Fibroblast of skin of right quadriceps (primary cell): ENCODE measurements at places on chromosomes 6 and 20.

GRCh38 chr20:63810730-63811490 lies 20.2 kb downstream of the ZBTB46 start:
- no peak for DNase-seq

GRCh38 chr6:111462770-111463391 lies 20.1 kb downstream of the REV3L start:
- no peak for DNase-seq

DNA sequence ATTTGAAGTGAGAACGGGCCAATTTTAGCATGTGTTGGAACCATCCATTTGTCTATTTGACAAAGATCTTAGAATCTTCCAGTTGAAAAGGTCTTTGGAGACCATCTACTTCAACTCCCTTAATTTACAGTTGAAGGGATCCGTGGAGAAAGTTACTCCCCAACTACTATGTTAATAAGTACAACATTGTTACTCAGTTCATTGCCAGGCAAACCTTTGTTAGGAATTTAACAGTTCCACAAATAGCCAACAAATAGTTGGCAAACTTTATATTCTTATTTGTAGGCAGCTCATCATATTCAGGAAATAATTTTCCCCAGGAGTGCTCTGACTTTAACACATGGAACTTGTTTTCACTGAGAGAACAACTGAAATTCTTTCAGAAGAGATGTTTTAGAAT lies 81.0 kb upstream of the FLRT3 start:
- no peak for DNase-seq

DNA sequence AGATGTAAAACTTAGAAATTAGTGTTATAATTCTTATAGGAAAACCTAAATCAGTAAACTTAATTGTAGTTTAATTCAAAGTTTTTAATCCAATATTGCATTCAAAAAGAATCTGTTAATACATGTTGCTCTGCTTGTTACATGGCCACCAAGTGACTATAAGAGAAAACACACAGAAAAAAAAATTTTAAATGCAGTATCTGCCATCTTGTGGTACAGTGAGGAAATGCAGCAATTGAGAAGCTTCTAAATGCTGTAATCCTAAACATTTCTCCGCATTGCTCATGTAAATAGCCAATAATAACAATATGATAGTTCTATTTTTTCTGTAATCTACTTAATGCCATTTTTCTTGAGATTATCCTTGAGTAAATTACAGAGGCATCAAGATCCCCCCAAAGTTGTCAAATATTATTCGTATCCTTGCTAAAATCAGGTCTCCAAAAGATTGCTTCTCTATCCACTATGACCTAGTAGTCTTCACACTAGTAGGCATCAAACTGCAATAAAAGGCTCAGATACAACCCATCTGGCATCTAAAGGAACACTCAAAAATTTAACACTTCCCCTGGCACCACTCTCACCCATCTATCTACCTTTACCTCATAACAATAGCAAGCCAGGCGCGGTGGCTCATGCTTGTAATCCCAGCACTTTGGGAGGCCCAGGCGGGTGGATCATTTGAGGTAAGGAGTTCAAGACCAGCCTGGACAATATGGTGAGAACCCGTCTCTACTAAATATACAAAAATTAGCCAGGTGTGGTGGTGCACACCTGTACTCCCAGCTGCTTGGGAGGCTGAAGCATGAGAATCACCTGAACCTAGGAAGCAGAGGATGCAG lies 34.6 kb downstream of the HDAC2 start:
- peak; percentile 74 for DNase-seq

- DNase-seq: no peak
These were observed 59.0 kb upstream of the THEMIS start for GRCh38 chr6:127959869-127960268.

GRCh38 chr6:146515212-146515611 lies 28.4 kb upstream of the RAB32 start:
- DNase-seq: no peak

GRCh38 chr6:123997223-123997622 lies 193.6 kb downstream of the NKAIN2 start:
- no peak for DNase-seq

GRCh38 chr20:37247547-37247946 lies 14.1 kb downstream of the GHRH start:
- DNase-seq: no peak

DNA sequence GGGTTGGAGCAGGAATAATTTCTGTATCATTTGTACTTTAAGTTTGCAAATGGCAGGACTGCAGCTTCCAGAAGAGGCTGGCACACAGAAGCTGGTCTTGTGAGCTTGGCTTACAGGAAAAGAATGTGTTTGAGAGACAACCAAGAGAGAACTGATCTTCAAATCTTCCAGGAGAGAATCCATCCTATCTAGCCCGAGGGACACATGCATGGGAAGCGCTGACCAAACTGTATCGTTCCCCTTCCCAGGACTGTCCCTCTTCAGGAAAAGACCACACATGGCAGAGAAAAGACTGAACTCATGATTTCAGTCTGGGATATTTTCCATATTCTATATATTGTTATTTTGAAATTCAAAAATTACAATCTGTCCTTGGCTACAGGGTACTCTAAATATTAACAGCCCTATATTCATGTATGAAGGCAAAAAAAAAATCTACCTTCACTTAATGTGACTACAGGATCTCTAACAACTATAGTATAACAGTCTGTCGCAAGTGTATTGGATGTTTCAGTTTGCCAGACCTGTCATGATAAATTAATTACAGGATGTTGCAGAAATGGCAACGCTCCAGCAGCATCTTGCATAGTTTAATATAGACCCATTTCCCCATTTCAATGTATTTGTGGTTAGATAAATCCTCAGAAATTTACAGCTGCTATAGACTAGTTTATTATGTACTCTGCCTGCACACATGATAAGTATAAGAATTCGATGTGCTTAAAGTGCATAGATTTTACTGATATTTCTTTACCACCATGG lies 99.4 kb downstream of the MYB start:
- peak; percentile 94 for DNase-seq

GRCh38 chr6:43172104-43173007 lies 1.3 kb downstream of the SRF start:
- DNase-seq: no peak

DNA sequence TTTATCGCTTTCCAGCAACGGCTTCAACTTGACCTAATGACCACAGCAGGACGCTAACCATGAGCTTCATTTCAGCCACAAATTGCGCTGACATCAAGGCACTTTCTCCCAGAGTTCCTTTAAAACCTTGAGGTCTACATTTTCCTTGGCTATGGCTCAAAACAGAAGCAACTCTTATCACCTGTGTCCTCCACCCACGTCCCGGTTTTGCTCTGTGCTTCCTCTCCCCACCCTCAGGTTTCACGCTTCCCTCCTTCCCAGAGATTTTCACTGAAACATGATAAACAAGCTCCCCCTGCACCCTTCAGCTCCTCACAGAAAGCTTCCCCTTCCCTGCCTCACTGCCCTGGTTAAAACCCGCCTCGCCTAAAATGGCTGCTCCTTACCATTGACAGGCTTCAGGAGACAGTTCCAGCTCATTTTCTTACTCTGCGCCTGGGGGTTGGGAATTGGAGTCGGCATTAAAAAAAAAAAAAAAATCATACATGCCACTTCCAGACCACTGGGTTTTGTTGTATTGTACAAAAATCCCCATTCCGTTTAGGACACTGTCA lies 229.5 kb downstream of the UBE3D start:
- DNase-seq: no peak

- DNase-seq: no peak
These were observed 3.2 kb downstream of the SULF2 start for GRCh38 chr20:47782076-47782475.

- DNase-seq: no peak
These were observed 89.4 kb downstream of the RTN4IP1 start for GRCh38 chr6:106539936-106540335.

DNA sequence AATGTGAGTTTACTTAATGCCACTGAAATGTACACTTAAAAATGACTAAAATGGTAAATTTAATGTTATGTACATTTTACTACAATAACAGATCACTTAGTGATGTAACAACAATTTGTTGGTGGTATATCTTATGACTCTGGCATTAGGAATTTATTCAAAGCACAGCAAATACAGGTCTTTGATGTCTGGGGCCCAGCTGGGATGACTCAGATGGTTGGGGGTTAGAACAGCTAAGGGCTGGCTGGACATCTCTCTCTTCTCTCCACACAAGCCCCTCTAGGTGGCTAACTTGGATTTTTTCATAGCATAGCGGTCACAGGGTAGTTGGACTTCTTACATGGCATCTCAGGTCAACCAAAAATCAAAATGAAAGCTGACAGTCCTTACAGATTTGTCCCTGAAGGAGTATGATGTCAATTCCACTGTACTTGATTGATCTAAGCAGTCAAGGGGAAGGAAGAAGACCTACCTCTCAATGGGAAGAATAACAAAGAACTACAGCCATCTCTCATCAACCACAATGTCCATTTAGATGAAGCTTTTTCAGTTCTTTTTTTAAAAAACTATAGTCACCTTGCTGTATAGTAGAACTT lies 37.5 kb upstream of the LCA5 start:
- DNase-seq: peak; percentile 70

- no peak for DNase-seq
These were observed 188.0 kb upstream of the SLC24A3 start for GRCh38 chr20:19024296-19025035.

DNA sequence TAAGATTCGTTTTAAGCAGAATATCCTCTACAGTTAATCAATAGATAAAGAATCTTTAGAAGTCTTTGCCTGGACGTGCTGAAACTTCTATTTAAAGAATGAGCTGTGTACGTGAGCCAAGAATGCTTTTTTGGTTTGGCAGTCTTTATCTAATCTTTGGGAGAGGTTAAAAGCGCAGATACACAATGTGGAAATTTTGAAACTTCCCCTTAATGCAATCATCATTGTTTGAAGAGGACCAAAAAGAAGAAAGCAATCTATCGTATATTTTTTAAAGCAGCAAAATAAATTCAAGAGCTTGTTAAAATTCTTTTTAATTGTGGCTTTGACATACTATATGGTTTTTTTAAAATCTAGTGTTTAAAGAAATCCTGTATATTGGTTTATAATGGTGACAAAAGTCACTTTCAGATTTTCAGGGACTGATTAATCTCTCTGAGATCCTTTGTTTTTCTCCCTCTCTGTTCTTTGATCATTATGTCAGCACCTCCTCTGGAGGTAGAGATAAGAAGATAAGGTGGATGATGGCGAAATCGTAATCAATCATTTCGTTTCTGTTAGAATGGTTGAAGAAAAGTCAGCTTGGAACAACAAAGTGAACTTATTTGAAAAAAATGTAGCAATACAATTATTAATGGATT lies 92.1 kb upstream of the FAM184A start:
- no peak for DNase-seq

DNA sequence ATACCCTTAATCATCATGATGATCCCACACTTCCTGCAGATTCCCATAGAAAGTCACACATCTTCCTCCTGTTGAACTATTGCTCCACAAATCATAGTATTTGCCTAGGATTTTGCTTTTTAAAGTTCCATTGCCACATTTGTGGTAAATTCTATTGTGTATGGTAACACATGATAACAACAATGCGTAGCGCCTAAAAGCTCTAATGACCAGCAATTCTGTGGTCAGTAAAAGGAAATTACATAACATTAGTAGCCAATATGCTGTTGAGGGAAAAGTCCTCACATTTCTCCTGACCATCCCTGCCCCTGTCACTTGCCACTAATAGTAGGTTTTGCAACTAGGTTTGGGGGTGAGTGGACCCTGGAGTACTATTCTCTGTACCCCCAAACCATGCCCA lies 31.8 kb upstream of the PDE7B start:
- no peak for DNase-seq

GRCh38 chr6:141532211-141532610 lies 600.5 kb upstream of the GJE1 start:
- no peak for DNase-seq

- peak; percentile 85 for DNase-seq
These were observed 10.6 kb upstream of the FAM8A1 start for GRCh38 chr6:17589406-17590096.

GRCh38 chr20:24629668-24630067 lies 160.2 kb downstream of the SYNDIG1 start:
- DNase-seq: peak; percentile 22

- DNase-seq: no peak
These were observed 7.8 kb downstream of the MAVS start for GRCh38 chr20:3854462-3854871.

- peak; percentile 90 for DNase-seq
These were observed 35.9 kb downstream of the RIPOR3 start for GRCh38 chr20:50655311-50655880.

GRCh38 chr20:6709910-6710595 lies 57.4 kb upstream of the BMP2 start:
- DNase-seq: peak; percentile 31

GRCh38 chr6:37175332-37176267 lies 5.6 kb downstream of the PIM1 start:
- DNase-seq: no peak

DNA sequence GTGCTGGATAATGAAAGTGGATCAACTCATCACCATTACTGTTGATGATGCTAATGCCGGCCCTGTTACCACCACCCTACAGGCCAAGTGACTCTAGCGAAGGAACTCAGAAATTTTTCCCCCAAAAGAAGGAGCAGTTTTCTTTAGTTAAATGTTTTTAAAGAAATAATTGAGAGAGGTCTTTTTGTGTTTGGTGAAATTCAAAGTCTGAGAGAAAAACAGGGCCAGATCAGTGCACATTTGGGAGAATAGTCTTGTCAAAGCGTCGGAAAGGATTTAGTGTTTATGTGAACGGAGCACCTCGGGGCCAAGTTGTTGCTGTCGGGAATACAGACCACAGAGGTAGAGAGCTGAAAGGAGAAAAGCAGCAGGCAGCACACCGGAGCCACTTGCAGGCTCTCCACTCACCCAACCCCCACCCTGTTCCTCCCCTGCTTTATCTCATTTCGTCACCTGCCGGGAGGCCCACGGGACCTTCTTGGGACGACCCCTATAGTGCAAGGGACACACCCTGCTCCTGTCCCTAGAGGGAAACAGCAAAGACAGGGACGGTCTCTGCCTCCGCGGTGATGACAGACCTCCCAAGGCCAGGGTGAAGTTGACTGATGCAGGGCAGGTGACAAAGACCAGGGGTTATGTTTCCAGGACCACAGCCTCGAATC lies 6.8 kb downstream of the TFAP2B start:
- DNase-seq: no peak

DNA sequence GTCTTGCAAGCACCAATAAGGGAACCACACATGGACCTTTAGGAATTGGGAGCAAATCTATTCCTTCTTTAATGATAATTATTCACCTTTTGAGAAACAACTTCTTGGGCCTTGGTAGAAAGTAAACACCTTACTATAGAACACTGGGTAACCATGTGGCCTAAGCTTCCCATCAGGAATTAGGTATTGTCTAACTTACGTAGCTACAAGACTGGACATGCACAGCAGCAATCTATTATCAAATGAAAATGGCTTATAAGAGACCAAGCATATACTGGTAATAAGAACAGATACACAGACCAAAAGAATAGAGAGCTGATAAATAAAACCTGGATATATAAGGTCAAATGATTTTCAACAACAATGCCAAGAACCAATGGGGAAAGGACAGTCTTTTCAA lies 16.8 kb downstream of the TCP11 start:
- DNase-seq: no peak

DNA sequence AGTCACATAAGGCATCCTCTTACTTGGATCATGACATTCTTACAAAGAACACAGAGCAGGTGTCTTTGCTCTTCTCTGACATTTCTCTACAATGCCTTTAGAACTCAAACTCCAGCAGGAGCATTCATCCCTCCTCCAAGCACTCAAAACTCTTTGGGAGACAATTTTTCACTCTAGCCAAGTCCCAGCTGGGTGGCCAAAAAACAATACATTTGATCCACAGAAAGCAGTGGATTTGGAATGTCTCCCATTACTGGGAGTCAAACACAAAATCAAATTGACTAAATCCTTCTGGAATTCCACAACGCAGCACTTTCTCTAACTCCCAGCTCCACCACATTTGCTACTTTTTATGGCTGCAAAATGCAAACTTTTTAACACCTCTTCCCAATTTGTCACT lies 108.6 kb upstream of the VGLL2 start:
- no peak for DNase-seq
